Activated naive CD8-positive, alpha-beta T cell treated with anti-CD3 and anti-CD28 coated beads, Interleukin-2, amount 50 U/mL, for 16 hours (primary cell): ENCODE measurements at places on chromosomes 4 and X.

DNA sequence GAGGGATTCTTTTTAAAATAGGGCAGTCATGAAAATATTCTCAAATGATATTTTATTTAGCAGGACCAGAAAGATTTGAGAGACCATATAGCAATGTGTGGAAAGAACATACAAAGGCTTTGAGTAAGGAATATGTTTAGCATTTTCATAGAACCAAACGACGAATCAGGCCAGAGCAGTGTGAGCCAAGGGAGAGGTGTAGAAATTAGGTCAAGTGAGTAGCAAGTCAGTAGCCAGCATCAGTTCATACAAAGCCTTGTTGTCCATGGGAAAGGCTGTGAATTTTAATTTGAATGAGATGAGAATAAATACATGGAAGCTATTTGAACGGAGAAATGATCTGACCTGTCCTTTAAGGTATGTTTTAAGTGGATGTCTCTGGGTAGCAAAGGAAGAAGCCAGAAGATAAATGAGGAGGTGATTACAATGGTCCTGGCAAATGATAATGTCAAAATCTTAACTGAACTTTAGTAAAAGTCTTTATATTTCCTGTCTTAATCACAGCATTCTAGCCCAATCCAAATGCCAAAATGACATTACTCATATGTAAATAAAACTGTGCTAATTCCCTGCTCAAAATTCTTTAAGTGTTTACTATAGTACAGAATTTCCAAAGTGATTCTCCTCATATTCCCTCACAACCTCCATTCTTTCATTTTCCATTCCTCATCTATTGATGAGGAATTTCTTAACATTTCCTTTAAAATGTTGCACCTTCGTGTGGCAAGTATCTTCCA, 155.7 kb upstream of the SLIT2 start:
- DNase-seq, result no peak

GRCh38 chr4:122692641-122693520, 39.6 kb upstream of the BBS12 start:
- DNase-seq, result no peak

DNA sequence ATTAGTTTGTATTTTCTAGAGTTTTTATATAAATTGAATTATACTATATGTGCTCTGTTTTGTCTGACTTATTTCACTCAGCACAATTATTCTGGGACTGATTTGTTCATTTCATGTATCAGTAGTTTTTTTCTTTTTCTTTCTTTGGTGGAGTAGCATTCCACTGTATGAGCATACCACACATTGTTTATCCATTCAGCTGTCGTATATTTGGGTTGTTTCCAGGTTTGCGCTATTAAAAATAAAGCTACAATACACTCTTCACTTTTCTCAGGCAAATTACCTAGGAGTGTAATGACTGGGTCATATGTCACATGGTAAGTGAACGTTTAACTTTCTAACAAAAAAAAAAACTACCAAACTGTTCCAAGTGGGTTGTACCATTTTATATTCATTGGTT, 9.6 kb upstream of the OTUD4 start:
- no peak for DNase-seq

DNA sequence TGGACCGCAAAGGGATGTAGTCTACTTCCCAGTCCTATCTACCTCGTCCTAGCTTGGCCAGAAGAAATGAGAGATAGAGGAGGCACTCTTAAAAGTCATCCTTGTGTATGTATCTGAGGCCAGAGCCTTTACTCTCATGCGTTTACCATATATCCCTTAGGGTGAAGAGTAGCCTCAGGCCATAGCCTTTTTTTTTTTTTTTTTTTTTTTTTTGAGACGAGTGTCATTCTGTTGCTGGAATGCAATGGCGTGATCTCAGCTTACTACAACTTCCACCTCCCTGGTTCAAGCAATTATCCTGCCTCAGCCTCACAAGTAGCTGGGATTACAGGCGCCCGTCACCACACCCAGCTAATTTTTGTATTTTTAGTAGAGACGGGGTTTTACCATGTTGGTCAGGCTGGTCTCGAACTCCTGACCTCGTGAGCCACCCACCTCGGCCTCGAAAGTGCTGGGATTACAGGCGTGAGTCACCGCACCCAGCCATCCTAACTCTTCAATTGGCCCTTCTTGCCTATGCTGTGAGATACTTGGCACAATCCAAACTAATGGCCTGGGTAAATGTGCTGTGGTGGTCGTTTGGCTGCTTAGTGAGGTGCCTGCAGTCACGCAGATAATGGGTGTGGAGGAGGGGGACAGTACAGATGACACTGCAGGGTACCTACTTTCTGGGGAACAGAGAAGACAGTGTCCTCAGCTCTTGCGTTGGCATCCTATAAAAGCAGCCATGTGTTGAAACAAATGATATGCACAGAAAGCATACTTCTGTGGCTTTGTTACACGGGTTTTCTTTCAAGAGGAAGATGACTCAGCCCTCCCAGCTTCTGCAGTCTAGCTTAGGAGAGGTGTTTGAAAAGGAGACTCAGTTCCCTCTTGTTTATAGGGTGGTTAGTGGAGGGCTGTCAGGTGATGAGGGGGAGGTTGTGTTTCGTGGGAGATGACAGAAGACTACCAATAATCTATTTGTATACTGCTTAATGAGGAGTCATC, 10.4 kb upstream of the DGAT2L6 start:
- DNase-seq, result no peak

GRCh38 chr4:48467891-48468290, 15.3 kb upstream of the SLC10A4 start:
- no peak for DNase-seq

DNA sequence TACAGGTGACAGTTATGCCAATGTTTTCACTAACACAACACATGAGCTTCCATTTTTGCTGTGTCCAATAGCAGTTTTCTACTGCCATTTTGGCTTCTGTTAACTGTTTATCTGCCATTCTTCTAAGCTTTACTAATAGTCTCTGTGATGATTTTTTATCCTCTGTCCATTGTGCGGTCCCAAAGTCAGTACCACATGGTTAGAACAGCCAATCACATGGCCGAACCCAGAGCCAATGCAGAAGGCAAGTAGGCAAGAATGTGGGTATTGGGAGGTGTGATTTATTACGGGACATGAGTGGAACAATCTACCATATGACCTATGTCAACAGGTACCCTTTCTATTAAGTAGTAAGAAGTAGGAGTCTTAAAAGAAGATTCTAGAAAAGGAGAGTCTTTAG, 61.5 kb downstream of the GRIA2 start:
- DNase-seq, result no peak

- peak; percentile 26 for DNase-seq
Measured at GRCh38 chr4:48909697-48910096, 3.1 kb upstream of the OCIAD2 start.

DNA sequence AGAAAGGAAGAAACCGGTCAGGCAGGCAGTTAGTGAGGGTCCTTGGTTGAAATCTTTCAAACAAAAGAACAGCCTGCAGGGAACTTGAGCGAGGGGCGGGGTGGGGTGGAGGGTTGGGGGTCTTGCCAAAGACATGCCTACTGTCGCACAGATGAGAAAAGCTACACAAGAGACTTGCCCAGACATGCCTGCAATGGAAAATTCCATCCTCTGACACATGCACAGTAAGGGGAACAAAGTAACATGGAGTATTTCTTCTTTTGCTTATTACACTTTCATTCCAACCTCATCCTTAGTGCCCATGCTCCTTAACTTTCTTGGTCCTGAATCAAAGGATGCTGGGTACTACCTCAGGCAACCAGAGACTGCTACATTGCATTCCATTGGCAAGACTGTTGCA, 1491.2 kb downstream of the STIM2 start:
- DNase-seq, result no peak

- no peak for DNase-seq
Measured at GRCh38 chr4:187598196-187598595, 397.4 kb upstream of the ZFP42 start.

- no peak for DNase-seq
Measured at GRCh38 chr4:87122252-87122651, 98.2 kb downstream of the KLHL8 start.

DNA sequence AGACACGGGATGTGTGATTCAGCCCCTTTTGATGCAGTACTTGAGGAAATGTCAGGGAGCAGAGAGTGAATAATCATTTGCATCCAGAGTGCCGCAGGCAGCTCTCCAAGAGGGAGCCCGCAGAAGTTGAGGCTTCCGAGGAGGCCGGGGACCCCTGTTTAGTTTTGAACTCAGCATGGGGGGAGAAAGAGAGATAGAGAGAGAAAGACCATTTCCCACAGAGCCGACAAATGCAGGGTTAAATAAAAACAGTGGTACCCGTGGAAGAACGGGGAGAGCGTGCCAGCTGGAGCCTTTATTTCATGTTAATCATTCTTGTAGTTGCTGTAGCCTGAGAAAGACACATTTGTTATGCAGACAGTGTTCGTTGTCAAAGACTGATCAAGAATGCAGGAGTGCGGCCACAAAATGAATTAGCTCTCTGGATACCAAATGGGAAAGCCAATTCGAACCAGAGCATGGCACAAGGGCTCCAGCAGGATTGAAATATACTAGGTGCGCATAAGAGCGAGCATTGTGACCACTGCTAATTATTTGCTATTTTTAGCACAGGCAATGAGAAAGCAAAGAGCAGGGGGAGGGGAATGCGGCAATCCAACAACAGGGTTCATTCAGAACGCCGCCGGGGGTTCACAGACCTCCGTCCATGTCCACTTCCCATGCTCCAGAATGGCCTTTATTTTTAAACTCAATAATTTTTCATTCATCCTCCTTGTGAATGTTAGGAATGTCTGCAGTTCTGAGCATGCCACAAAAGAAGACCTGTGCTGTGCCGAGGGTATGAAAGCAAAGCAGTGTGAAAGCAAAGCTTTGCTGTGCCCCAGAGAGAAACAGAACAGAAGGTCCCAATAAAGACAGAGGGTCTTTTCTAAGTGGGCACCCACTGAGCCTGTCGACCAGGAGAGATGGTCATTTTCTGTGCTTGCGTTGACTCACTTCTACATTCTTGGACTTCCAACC, 243.9 kb upstream of the VCX3A start:
- no peak for DNase-seq

DNA sequence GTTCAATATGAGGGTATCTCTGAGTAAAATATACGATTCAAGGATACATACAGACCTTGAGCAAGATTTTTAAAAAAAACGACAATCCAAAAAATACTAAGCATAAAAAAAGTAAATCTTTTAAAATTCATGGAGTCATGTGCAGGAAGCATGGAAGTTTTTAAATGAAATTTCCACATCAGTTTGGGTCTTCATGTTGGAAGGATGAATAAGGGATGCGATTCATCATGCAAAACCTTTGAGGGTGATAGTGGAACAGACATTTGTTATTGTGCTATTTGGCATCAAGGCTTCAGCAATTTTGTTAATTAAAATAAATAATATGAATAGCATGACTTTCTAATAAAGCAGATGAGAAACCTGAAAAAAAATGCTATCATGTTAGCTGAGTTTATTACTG, 815.0 kb upstream of the PCDH10 start:
- DNase-seq, result no peak

DNA sequence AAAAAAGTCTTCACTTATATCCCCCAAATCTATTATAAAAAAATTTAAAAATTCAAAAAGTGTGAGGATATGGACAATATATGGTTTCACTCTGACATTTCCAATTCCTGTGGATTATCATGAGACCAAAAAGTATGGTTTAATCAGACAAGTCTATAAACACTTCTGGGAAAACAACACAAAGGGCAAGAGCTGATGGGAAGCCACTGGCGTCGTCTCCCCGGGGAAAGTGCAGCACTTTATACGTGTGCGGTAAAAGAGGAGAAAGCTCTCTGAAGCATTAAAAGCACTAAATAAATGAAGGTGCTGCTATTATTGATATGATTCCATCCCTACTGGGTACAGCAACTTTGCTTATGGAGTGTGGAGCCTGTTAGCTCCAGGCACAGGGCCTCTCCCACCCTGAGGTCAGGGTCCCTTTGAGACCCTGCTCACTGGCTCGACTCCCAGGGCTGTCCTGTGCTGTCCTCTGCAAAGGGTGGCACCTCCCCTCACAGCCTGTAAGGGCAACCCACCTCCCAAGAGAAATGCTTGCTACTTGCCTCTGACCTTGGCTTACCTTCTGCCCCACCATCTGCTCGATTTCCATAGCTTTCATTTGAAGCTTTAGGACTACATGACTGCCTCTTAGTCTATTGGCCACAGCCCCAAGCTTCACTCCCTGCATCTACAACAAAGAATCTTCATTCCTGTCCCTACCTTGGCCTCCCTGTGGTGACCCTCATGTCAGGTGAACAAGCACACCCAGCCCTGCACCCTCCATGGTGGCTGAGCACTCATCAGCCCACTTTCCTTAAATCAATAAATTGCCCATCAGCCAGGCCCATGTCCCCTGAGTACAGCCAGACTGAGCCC, 248.6 kb downstream of the HNRNPD start:
- no peak for DNase-seq

DNA sequence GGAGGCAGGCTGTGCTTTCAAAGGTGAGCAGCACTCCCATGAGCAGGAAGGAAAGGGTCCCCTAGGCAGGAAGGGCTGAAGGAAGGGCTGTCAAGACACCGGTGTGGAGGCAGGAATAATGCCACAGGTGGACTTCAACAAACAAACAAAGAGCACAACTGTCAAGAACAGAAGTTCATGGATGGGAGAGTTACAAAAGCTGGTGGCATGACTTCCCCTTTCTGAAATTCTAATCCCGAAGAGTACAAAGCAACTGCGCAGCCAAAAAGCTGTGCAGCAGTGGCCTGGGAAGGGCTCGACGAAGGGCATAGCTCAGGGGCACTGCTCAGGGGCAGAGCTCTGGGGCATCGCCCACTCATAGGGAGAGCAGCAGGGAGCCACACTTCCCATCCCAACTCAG, 582.3 kb upstream of the DIPK2B start:
- no peak for DNase-seq

GRCh38 chr4:75542824-75543223, 13.0 kb upstream of the ODAPH start:
- DNase-seq, result no peak

GRCh38 chr4:53459548-53459947, 82.1 kb downstream of the FIP1L1 start:
- DNase-seq, result no peak

- DNase-seq, result no peak
Measured at GRCh38 chr4:140115140-140115539, 38.8 kb downstream of the MAML3 start.

GRCh38 chr4:113462286-113462685, 299.3 kb downstream of the CAMK2D start:
- DNase-seq, result no peak

GRCh38 chrX:11600578-11600977, 65.1 kb downstream of the ARHGAP6 start:
- no peak for DNase-seq

DNA sequence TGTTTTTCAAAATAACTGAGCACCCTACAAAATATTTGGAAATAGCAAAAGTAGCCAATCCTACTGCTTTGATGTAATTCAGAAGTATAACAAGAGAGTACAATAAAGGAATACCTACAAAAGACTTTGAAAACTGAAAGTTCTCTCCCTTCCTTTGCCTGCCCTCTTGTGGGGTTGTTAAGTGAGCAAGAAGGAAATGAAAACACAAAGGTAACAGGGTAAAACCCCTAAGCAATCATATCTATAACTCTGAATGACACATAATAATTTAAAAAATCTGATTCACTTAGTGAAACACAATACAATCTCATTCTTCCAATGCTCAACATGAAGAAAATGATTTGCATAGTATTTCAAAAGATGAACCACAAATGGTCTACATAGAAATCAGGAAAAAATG, 98.2 kb downstream of the FRYL start:
- DNase-seq, result no peak

- DNase-seq, result no peak
Measured at GRCh38 chr4:154507156-154507555, 15.6 kb upstream of the DCHS2 start.

- no peak for DNase-seq
Measured at GRCh38 chr4:70739496-70740337, 18.0 kb downstream of the RUFY3 start.

- DNase-seq, result peak; percentile 9
Measured at GRCh38 chrX:14032406-14032805, 2.7 kb upstream of the GEMIN8 start.
